ENCODE measurements at places on chromosomes 3 and 15. TPM values are rescaled to one million over a fixed set of nuclear protein-coding genes. Genes with fewer than 3 reads are reported as not detected.

GRCh38 chr3:46778101-46778500 lies 60.4 kb upstream of the PRSS50 start:
- no peak for DNase-seq

DNA sequence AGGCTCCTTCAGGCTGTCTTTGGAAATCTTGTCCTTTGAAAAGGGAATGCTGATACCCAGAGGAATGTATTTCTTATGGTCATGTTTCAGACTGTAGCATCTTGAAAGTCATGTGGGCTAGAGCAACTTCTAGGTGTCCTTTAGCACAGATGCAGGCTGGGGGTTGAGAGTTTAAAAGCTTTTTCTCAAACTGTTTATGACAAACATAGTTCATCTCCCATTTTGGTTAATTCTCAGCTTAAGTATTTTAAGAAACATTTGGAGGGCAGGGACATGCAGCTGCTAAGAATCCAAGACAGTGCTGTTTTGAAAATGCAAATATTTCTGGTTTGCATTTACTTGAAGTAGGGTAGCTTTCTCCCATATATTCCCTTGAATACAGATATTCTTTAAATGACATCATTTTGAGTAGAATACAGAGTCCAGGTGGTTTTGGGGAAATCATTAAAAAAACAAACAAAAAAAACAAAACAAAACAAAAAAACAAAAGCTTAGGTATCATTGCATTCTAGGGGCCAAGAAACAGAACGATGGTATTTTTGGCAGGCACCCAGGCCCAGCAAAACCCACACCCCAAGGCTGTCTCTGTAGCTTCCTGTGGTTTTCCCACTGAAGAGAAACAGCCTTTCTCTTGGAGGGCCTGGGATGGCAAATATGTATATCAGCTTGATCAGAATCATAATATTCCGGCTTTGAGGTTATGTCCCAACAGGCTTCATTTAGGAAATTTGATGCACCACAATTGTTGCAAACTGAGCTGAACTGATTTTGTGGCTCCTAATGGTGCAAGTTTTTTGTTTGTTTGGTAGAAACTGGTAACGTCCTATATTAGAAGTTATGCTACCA lies 120.0 kb downstream of the ATG7 start:
- DNase-seq: no peak

- no peak for DNase-seq
Measured at GRCh38 chr3:86995537-86995936, 4.6 kb upstream of the VGLL3 start.

DNA sequence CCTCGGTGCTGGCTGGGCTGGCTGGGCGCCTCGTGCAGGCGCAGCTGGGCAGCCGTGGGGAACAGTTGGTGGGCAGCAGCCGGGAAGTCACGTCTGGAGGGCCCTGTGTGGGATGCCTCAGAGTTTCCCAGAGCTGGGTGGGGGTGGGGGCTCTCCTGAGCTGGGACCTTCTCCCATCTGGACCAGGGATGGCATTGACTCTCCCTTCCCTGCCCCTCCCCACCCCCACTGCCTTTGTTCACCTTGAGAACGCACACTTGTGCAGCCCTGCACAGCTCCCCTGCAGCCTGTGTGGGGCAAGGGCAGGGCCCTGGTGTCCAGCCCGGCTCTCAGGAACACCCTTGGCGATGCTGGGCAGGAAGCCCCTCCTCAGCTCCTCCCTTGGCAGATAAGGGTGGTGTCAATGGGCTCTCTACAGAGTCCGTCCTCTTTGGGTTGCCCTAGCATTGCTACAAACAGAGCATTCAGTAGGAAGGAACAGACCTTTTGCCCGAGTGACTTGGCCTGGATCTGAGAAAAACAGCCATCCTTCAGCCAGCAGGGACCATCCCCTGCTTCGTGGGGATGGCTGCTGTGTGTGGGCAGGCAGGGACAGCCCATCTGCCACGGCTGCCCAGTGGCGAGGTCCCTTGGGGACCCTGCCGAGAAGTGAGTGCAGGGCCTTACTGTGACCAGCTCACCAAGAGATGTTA lies 25.5 kb upstream of the KLF13 start:
- no peak for DNase-seq

- DNase-seq: no peak
Measured at GRCh38 chr3:143037867-143038266, 36.5 kb downstream of the U2SURP start.

GRCh38 chr15:42727750-42728381 lies 9.1 kb downstream of the CDAN1 start:
- peak; percentile 19 for DNase-seq

GRCh38 chr3:48318713-48319468 lies 14.6 kb downstream of the SPINK8 start:
- no peak for DNase-seq

GRCh38 chr3:133211449-133211848 lies 173.3 kb downstream of the TMEM108 start:
- DNase-seq: no peak

DNA sequence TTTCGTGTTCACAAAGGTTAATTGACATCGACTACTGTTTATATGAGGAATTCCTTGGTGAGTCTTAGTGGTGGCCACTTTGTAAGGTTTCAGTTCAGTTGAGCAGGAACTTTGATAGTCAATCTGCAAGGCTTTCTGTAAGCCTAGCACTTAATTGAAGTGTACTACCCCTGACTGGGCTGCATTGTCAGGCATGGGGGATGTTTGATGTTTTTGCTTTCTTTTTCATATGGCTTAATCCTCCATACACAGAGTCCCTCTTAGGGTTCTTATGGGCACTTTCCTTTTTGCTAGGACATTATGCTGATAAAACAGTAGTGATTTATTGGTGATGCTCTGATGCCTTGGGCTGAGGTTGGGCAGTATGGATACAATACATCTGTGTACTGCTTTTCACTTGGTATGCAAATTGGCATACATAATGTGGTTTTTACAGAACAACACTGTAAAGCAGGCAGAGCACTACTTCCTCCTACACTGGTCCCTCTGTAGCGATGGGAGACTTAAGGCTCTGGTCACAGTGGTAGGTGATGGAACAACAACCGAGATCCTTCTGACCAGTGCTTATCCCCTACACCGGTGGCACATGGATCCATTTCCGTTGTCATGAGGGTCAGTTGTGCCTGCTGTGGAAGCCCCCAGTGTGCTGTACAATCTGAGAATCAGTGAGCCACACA lies 261.0 kb downstream of the MFSD1 start:
- DNase-seq: no peak

DNA sequence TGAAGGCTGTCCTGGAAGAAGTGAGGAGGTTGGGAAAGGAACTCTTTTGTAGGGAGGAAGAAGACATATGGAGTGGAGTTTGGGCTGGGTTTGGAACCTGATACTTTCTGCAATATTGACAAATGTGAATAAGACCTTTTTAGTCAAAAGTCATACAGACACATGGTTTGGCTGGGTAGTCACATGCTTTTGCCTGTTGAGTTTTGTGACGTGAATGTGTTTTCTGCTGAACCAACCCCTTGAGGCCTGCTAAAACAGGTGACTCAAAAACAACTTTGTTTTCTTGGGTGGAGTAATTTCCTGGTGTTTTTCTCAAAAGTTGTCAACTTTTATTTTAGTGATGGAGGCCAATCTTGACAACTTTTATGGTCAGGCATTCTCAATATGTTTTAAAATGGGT lies 39.4 kb upstream of the CCR4 start:
- no peak for DNase-seq

DNA sequence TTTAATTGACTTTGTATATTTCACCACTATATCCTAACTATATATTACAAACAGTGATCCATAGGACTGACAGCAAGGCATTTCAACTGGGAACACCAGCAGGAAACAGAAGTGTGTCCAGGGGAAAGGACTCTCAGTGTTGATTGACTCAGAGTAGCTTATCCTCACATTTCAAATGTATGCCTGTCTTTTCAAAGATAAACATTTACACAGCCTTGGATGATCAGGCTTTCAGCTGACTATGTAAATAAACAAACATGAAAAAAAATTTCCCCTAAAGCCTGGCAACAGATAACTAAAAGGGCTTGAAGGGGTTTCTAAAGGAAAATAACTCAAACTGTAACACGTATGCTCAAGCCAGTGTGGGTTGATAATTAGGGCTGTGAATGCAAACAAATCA lies 321.8 kb downstream of the TBC1D5 start:
- DNase-seq: no peak

DNA sequence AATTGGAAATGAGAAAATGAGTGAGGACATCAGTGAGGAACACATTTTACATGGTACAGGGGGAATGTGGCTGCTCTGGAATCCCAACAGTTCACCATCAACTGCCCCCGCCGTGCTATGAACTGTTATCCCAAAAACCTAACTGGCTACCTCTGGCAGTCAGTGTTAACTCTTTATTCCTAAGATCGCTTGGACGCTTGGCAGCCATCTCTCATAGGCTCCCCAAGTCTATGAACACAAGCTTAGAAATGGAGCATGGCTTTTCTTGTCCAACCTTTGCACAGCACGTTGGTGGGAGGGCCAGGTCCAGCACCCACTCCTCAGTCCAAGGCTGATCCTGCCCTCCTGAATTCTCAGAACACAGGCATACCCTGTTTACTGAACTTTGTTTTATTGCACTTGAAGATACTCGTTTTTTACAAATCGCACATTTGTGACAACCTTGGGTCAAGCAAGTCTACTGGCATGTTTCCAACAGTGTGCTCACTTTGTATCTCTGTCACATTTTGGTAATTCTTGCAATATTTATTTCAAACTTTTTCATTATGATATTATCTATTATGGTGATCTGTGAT lies 53.6 kb downstream of the SENP2 start:
- DNase-seq: no peak

DNA sequence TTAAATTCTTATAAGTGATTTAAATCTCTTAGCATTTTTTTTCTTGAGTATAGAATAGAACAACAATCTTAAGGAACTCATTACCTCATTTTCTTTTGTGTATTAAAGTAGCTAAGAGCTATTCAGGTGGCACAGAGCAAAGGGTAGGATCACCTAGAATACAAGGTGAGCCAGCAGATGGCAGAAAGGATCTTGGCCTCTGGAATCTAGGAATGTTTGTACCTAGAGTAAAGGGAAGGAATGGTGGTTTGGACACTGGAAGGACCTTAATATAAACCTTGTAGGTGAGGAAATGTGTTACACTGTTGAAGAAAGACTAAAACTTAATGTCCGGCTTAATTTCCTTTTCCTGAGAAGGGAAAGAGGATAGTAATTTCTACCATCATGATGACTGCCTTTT lies 89.0 kb downstream of the GHSR start:
- no peak for DNase-seq

DNA sequence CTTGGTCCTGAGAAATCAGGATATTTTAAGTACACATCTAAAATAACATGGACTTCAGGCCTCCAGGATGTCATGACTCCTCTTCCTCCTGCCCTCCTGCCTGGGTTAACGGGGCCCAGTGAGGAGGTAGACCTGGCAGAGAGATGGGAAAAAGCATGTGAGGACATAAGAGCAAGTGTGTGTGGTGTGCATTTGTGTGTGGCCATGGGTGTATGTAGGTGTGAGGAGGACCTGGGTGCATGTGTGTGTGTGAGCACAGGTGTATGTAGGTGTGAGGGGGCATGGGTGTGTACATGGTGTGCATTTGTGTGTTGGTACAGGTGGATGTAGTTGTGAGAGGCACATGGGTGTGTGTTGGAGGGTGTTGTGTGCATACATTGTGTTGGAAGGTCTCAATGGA lies 105.4 kb downstream of the EPHB1 start:
- DNase-seq: no peak

DNA sequence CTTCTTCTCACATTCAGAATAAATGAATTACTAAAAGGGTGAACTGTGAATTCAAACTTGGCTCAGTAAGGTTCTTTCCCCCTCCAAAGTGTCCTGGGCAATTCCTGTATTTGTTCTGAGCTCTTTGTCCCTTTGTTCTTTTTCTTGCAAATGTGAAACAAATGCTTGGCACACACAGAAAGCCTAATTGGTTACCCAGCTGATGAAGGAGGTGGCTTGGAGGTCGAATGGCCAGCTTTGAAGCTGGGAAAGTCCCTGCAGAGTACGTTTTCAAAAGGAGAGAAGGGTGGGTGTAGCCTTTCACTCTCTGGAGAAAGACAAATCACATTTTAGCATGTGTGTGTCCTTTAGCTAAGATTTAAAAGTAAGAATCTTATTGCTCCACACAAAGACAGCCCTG lies 154.4 kb downstream of the PEX5L start:
- DNase-seq: no peak

GRCh38 chr15:49692514-49693090 lies 71.8 kb downstream of the DTWD1 start:
- DNase-seq: no peak

DNA sequence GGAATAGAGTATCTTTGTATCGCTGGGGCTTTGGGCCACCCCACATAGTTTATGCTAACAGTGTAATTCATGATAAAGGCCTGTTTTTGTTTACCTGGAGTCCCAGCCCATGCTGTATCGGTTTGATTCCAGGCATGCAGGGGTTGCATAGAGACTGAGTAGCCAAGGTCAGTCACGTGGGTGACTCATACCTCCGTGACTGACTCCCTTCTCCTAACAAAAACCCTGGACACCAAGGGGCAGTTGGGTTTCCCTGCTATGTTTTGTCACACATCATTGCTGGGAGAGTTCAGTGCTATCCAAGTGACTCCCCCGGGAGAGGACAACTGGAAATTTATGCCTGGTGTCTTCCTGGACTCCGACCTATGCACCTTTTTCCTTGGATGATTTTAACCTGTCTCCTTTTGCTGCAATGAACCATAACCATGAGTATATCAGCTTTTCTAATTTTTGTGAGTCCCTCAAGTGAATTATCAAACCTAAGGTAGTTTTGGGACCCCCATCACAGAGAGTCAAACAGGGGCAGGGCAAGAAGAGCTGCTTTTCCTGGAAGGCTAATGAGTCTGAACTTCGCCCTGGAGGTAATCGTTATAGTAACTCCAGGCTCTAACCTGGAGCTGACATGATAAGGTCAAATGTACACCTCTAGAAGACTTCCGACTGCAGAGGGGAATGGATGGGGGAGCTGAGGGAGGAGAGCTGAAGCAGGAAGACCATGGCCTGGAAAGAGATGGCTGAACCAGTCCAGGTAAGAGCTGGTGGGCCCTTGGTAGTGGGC lies 57.0 kb downstream of the SRGAP3 start:
- DNase-seq: no peak

The DGKG gene
- polyA plus RNA-seq: 0.75 TPM

The SLCO2A1 gene
- polyA plus RNA-seq: 21.6 TPM

The LRRC2 gene
- 2.1 TPM for polyA plus RNA-seq

The MEGF11 gene
- polyA plus RNA-seq: 2.9 TPM

The H1-8 gene
- not detected for polyA plus RNA-seq

The COL8A1 gene
- 11.5 TPM for polyA plus RNA-seq

The SEMA6D gene
- 31.5 TPM for polyA plus RNA-seq

The CLRN1 gene
- not detected for polyA plus RNA-seq

All from left renal cortex interstitium (tissue), 4 donors.